Ovary (tissue), 10 donors: ENCODE measurements at places on chromosomes 13 and 19. TPM values are rescaled to one million over a fixed set of nuclear protein-coding genes. Genes with fewer than 3 reads are reported as not detected.
A peak's percentile ranks its signal among the peaks of the same experiment; 100 is the strongest.

DNA sequence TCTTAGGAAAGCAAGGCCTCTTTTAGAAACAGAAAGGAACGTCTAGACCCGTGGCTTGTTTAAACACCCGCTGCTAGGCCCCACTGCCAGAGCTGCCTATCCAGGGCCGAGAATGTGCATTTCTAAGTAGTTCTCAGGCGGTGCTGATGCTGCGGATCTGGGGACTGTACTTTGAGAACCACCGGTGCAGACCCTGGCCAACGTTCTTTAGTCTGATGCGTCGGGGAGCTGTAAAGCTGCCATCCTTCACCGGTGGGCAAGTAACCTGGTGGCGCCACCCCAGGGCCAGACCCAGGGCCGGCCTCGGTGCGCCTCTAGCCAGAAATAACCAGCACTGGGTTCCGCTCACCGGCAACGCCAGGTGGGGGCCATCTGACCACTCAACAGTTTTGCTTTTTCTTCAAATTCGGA lies 47.1 kb downstream of the TGDS start:
- peak; percentile 61 for DNase-seq

GRCh38 chr19:46787040-46787330 lies 1.4 kb downstream of the SLC1A5 start:
- DNase-seq = no peak

- DNase-seq = no peak
Observed at GRCh38 chr13:23086968-23087623, 93.7 kb upstream of the SGCG start.

GRCh38 chr13:64718116-64718515 lies 2512.0 kb downstream of the PCDH9 start:
- no peak for DNase-seq

DNA sequence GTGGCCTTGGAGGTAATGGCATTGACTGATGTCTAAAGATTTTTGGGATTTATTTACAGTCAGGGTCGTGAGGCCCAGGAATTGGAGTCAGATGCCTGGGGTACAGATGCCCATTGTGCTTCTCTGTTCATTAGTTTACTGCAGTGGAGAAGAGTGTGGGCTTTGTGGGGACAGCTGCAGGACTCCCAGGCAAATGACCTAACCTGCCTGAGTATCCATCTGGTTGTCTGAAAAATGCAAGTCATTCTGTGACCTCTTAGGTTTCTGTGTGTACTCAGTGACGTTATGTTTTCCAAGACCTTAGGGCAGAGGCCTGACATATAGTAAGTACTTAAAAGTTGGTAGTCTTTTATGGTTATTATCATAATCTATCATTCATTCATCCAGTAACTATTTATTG lies 60.5 kb downstream of the SPATA13 start:
- DNase-seq = no peak

GRCh38 chr19:41480336-41480735 lies 37.4 kb downstream of the ERICH4 start:
- DNase-seq = peak; percentile 34

The SIGLEC12 gene
- polyA plus RNA-seq = 0.73 TPM
